Stomach (tissue), 19 donors: ENCODE measurements at places on chromosomes 1 and 21.

DNA sequence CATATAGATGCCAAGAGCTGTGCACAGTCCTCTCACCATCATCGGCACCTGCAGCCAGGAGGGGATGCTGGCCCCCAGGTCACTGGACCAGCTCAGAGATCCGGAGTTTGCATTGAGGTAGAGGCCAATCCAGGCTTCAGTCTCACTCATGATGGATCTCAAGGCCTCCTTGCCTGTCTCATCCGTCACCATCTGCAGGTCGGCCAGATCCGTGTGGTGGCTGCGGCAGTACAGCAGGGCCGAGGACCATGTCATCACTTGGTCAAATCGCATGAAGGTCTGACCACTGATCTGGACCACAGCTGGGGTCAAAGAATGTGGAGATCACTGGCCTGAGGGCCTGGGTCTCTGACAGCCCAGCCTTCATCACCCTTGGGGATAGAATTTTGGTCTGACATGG, 6.6 kb downstream of the CLEC20A start:
- DNase-seq, result no peak

- DNase-seq, result no peak
Observed at GRCh38 chr1:38246955-38247952, 200.7 kb upstream of the POU3F1 start.

- DNase-seq, result no peak
Observed at GRCh38 chr1:67747671-67748546, 62.9 kb downstream of the GADD45A start.

GRCh38 chr1:21897844-21898243, 39.3 kb downstream of the HSPG2 start:
- no peak for DNase-seq

DNA sequence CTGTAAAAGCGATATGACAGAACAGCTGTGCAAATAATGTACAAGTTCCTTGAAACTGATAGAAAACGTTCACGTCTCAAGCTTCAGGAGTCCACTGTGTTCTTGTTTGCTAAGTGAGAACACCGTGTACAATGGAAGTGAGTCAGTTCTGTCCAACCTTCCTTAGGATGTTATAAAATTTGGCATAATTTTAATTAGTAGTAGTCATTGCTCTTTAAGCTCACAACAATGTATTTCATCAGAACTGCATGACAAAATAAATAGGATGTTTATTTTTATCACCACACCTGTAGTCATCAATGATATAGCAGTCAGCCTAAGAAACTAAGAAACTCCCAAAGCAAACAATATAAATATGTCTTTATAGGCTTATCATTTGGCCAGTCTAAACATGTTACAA, 53.0 kb downstream of the RGS2 start:
- DNase-seq, result no peak

GRCh38 chr1:1359308-1359663, 931 bp upstream of the MXRA8 start:
- DNase-seq, result peak; percentile 55

- peak; percentile 65 for DNase-seq
Observed at GRCh38 chr1:61089338-61089737, 7.0 kb downstream of the NFIA start.

DNA sequence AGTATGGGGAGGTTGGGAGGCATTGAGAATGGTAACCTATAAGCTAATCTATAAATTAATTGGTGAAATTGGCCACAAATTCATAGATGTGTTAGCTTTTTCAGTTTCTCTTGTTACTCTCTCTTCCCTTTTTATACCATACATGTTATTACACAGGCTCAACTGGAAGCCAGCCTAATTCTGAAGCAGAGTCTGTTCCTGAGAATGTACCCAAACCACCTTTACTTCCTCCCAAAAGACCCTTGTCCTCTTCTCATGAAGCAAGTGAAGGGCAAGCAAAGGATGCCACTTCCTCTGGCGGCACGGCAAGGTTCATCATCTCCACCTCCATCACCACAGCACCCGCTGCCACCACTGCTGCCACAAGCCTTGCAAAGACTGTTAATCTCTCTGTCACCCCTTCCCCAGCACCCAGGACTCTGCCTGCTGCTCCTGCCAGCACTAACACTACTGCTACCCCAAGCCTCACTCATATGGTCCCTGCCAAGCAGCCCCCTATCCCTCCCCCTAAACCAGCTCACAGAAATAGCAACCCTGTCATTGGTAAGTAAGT, 39.5 kb upstream of the RCC1 start:
- DNase-seq, result no peak
